ENCODE measurements at places on chromosomes 3 and 15.

- DNase-seq, result peak; percentile 50
Measured at GRCh38 chr15:65054333-65055200, 9.4 kb downstream of the SLC51B start.

GRCh38 chr3:64575211-64575844, 112.5 kb downstream of the ADAMTS9 start:
- DNase-seq, result no peak

GRCh38 chr15:39400821-39401550, 179.9 kb upstream of the THBS1 start:
- DNase-seq, result no peak

GRCh38 chr15:47756872-47757271, 39.6 kb downstream of the SEMA6D start:
- DNase-seq, result no peak

DNA sequence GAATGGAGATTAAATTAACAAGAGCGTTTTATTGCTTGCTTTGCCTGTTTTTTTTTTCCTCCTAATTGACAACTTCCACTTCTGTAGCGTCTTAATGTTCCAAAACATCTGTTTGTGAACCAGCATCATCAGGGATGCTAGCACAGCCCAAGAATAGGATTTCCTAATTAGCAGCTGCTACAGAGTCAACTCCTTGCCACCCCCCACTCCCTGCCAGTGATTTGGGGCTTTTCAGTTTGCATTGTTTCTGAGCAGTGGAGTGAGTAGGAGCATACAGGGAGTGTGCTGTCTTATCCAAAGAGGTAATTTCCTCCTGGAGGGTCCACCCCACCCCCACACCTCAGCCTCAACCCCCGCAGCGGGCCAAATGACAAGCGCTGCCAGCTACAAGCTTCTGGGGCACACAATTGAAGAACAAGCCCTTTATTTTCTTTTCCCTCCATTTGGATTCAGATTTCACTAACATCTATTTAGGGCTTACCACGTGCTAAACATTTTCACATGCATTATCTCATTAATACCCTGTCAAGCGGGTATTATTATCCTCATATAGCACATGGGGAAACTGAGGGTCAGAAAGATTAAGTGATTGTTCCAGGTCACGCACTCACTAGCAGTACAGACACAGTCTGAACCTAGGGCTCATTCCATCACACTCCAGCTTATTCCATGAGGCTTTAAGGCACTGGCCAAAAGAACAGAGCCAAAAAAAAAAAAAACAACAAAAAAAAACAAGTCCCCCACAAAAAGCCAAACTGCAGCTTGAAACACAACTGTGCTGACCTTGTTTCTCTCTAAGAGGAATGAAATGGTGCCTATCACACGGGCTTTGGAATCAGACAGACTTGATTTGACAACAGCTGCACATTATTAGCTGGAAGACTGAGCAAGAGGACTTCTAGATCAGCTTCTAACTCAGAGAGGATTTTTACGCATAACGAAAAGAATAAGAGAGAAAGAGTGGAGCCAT, 16.4 kb downstream of the HEG1 start:
- DNase-seq, result no peak

GRCh38 chr15:77221708-77222107, 150.8 kb upstream of the TSPAN3 start:
- DNase-seq, result no peak

DNA sequence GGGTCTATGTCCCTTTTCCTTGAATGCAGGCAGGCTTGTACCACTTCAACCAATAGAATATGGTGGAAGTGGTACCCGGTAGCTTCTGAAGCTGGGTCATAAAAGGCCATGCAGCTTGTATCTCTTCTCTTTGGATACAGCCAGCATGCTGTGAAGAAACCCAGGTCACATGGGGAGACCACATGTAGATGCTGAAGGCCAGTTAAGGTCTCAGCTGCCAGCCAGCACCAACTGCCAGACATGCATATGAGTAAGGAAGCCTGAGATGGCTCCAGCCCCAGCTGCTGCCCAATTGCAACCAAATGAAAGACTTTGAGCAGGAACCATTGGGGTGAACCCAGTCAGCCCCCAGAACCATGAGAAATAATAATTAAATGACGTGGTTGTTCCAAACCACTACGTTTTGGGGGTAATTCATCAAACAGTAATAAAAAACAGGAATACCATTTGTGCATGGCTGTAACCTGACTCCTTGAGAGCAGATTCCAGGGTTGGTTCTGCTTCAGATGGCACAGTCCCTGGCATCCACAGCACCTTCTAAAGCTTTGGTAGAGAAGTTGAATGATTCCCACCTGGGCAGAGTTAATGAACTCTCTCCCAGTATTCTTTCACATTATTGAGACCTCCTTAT, 3.8 kb downstream of the RBP2 start:
- no peak for DNase-seq

Measured in activated gamma-delta T cell treated with Interleukin-2 at 50 U/mL for 16 hours (primary cell).